ENCODE measurements at places on chromosomes 3 and 15.

DNA sequence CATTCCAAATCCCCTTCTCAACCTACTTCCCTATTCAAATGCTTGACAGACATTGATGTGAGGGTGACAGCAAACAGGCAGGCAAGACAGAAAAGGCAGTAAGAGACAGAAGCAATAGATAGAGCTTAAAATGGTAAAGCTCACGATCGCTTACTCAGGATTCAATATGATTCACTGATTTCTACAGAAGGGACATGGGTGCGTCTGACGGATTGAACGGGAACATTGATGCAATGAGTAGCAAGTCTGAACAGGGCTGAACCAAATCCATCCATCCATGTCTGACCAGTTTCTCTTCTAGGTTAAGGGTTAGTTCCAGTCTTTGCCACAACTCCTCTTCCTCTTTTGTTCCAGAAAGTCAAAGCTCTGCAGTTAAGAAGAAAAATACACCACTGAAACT, 35.1 kb downstream of the P2RY1 start:
- DNase-seq, result no peak

- no peak for DNase-seq
These were observed 1.6 kb downstream of the KY start for GRCh38 chr3:134649106-134649705.

DNA sequence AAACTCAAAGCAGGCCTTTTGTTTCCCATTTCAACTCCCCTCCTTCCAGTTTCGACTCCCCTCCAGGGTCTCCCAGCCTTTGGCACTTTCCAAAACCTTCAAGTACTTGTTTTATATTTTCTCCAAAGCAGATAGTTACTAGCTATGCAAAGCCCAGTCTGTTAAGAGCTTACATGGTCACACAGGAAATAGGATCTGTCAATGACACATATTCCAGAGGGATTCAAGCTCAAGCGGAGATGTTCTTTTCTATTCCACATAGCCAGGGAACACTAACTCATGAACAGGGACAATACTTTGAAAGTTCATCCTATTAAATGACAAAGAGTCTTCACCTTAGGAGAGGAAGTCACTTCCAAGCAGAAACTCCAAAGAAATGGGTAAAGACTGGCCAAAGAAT, 18.6 kb downstream of the SUCLG2 start:
- DNase-seq, result no peak

DNA sequence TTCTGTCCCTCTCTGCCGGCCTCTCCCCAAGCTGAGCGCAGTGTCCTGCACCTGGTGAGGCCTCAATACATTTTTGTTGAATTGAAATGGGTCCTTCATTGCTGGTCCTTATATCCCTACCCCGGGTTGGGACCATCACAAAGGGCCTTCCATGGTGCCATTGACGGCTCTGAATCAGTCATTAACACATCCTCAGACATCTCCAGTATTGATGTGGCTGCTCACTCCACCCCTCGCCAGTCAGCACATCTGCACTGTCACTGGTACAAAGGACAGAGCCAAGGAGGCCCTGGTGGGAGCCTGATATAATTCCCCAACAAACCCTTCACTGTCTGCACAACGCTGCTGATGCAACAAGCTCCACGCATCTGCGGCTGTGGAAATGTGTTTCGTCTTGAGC, 191.6 kb upstream of the TOPAZ1 start:
- DNase-seq, result no peak

DNA sequence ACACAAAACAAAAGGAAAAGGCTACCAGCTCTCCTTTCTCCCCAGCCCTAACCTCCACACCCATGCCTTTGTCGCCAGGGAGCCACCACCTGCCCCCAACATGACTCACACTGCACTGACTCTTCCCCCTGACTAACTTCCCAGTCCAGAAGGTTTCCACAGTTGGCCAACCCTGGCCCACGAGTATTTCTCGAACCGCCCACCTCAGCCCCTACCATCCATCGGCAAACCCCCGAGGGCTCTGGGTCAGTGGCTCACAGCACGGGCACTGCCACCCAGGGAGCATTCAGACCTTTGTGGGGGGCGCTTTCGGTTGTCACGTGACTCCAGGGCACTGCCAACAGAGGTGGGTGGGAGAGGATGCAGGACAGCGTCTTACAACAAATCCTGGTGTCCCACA, 152.3 kb downstream of the LRRC28 start:
- no peak for DNase-seq

- DNase-seq, result no peak
These were observed 150.7 kb upstream of the SEMA6D start for GRCh38 chr15:47566610-47567009.

GRCh38 chr15:37181339-37181738, 81.0 kb upstream of the MEIS2 start:
- no peak for DNase-seq

DNA sequence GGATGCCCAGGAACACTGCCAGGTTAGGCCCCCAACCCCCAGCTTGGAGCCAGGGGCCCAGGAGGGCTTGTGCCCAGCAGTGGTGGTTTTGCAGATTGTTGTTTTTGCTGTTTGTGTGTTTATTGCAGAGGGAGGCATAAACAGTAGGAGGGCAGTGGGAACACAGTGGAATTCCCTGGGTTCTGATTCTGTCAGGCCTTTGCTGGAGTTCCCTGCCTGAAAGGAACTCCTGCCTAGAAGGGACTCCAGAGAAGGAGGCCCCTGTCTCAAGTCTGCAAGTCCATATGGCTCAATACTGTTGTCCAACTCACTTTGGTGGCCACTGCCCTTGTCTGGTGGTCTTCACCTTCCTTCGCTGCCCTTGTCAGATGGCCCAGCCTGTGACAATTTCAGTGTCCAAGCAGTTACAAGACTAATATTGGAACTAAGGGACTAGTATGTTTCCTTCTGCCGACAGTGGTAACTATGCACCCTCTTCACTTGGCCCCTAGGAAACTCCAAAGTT, 47.4 kb upstream of the RAB6B start:
- no peak for DNase-seq

- no peak for DNase-seq
These were observed 8.9 kb downstream of the MUC4 start for GRCh38 chr3:195802795-195803194.

GRCh38 chr3:135809021-135809634, 156.4 kb upstream of the PPP2R3A start:
- DNase-seq, result no peak

DNA sequence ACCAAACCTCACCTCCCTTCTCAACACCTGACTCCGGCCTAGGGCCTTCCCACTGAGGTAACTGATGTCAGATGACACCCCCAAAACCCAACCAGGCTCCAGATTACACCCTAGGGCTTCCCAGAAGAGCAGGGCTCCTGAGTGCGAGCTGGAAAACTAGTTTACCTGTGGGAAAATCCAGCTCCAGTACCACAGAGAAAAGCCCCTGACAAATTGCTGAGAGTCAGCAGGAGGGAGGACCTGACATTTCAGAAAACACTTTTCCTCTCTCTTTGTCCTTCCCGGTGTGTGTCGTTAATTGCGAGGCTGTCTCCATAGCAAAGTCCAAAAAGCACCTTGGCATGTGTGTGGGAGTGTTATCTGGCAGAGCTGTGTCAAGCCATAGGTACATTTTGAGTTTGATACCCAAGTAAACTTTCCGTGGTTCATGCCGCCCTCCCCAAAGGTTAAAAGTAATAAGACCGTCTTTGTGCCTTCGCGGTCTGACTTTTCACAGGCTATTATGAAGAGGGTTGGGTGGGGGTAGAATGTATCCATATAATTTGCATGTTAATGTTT, 79.8 kb upstream of the FNDC3B start:
- DNase-seq, result no peak

GRCh38 chr3:69326855-69327300, 59.0 kb downstream of the FRMD4B start:
- DNase-seq, result no peak

DNA sequence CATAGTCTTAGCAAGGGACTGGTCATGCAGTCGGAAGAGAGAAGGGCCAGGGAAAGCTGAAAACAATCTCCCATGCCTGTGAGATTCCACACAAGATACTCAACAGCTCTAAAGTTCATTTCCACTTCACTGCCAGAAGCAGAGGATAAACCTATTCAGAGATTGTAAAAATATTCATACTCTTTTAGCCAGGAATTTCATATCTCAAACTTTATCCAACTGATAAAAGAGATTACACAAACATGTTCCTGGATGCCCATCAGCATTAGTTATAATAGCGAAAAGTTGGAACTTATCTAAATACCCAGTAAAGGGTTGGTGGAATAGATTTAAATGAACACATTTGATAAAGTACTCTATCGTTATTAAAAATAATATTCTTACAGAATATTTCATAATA, 75.2 kb upstream of the ARHGEF3 start:
- DNase-seq, result no peak

DNA sequence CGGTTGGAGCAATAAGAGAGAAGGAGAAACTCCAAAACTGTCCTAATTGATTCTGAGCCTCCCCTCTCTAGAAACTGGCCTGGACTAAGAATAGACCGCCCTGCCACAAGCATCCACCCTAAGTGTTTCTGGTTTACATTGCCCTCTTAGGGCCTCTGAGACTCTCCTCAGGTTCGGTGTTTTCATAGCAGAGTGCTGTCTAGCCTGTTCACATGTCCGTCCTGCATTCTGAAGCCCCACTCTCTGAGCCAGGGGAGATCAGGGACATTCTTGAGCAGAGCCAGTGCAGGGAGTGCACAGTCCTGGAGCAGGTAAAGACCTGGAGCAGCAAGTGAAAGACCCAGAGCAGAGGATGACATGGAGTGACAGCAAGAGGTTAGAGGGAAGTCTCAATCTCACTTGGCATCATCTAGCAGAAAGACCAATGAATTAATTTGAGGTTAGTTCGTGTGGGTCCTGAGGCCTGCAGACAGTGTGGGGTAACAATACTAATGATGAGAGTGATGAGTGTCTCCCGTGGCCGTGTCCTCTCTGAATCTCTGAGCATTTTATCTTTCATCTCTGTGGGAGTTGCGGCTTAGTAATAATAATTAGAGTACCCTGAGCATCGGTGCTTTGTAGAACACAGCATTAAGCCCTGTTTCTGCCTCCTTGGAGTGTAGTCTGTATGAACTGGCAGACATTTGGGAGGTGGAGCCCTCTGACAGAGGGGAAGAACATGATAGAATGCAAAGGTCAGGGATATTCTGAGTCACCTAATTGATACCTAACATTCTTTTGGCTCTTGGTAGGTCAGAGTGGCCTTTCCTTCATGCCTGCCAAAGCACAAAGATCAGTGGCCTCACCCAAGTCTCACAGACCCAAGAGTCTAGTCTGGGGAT, 24.6 kb downstream of the MAPKBP1 start:
- DNase-seq, result no peak

- no peak for DNase-seq
These were observed 45.1 kb upstream of the PHLDB2 start for GRCh38 chr3:111813979-111814378.

GRCh38 chr3:192675958-192676649, 51.2 kb downstream of the FGF12 start:
- DNase-seq, result no peak

DNA sequence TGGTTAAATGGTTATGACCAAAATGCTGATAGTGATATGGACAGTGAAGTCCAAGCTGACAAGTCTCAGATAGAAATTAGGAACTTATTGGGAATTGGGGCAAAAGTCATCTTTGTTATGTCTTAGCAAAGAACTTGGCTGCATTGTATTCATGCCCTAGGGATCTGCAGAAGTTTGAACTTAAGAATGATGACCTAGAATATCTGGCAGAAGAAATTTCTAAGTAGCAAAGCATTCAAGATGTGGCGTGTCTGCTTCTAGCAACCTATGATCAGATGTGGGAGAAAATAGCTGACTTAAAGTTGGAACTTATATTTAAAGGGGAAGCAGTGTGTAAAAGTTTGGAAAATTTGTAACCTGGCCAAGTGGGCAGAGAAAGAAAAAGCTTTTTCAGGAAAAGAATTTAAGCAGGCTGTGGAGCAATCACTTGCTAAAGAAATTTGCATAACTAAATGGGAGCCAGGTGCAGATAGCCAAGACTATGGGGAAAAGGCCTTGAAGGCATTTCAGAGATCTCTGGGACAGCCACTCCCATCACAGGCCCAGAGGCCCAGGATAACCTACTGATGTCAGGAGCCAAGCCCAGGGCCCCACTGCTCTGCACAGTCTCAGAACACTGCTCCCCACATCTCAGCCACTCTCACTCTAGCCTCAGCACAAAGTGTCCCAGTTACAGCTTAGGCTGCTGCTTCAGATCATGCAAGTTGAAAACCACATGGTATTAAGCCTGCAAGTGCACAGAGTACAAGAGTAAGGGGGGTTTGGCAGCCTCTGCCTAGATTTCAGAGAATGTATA, 147.8 kb upstream of the TGFBR2 start:
- no peak for DNase-seq

DNA sequence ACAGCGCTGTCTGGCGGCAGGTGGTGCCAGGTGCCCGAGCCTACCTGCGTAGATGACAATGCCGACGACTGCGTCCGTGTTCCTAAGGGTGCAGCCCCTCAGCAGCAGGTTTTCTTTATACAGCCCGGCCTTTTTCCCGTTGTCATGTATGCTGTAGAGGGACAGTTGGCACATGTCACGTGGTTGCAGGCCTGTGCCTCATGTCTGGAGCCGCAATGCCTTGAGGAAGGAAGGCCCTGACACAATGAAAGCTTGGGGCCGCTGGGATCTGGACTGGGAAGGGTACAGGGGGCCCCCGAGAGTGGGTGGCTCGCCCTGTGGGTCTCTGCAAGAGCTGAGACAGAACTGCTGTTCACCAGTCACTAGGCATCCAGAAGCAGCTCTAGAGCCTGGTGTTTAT, 136.0 kb downstream of the ATP10A start:
- no peak for DNase-seq

GRCh38 chr3:46859001-46859710, 4.1 kb downstream of the MYL3 start:
- DNase-seq, result no peak

DNA sequence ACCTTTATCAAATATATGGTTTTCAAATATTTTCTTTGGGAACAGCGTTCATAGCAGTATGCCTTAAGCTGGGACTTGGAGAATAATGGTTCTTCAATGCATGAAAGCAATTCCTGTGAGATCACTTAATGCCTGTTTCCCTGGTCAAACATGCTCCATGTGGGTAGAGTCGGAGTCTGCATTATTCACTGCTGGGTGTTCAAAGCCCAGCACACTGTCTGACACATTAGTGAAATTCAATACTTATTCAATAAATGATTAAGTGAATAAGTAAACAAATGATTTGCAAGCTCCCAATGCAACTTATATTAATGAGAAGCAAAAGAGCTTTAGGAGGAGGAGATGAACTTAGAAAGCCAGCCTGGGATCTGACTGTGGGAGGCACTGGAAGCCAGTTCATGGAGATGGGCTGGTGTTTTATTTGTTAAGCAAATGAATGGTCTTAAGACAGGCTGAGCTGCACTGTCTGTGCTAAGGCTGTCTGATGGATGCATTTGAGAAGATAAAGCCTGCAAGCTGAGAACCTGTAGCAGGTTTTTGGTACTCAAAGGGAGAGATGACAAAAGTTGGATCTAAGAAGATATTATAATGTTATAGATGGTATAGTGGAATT, 490.8 kb downstream of the MCTP2 start:
- no peak for DNase-seq

- peak; percentile 35 for DNase-seq
These were observed 531 bp downstream of the LZTFL1 start for GRCh38 chr3:45841420-45841756.

DNA sequence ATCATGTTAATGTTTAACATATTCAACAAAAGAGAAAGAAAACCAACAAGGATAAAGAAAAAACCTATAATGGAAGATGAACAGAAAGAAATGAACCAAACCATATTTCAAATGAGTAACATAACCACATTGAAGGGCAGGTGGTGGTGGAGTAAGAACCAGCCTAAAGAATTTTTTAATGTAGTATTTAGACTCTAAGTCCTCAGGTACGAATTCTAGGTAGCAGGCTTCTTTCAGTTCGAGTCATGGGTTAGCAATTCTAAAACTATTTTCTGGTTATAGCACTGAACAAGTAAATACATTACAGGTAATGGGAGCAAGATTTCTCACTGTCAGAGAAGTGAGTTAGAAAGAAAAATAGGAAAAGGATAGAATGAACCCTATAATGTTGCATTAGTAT, 24.4 kb downstream of the DCBLD2 start:
- DNase-seq, result no peak

All from ACHN (cell line).